ENCODE measurements at places on chromosomes 2 and 18.

- no peak for DNase-seq
Observed at GRCh38 chr2:233250985-233251305, 528 bp upstream of the ATG16L1 start.

DNA sequence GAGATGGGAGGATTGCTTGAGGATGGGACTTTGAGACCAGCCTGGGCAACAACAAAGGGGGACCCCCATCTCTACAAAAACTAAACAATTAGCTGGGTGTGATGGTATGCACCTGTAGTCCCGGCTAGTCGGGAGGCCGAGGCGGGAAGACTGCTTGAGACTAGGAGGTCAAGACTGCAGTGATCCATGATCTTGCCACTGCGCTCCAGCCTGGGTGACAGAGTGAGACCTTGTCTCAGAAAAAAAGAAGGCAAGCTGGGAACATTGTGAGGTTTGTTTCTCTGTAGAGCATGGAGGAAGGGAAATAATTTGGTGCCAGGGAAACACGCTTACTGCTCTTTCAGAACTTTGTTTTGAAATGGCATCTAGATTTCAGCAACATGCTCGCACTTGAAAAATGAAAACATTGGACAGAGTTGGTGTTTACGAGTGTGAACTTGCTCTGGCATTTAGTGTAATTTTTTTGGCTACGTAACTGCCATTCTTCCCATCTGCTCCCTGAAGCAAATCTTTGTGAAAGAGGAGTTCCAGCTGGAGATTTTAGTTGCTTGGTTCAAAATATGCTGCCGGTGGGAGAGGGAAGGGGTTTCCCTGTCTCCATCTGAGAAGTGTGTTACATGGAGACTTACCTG lies 125.6 kb upstream of the DLX2 start:
- DNase-seq, result no peak

GRCh38 chr18:8235894-8236293 lies 373.3 kb upstream of the RAB12 start:
- no peak for DNase-seq

GRCh38 chr2:42238644-42239288 lies 69.6 kb downstream of the EML4 start:
- no peak for DNase-seq

- DNase-seq, result peak; percentile 18
Observed at GRCh38 chr18:34991152-34991551, 50.1 kb upstream of the MAPRE2 start.

GRCh38 chr2:239462671-239463506 lies 62.1 kb upstream of the HDAC4 start:
- no peak for DNase-seq

DNA sequence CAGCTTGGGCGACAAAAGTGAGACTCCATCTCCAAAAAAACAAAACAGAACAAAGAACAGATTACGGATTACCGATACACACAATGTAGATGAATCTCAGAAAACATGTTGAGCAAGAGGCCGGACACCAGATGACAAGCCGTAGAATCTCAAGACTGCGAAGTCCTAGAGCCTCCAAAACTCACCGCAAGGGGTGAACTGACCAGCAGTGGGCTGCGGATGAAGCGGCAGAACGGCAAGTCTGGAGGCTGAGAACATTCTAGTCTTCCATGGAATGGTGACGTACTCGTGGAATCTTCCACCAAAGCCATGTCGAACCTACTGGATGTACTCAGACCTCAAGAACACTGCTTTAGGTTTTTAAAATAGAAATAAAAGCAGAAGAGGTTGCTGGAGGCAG lies 198.8 kb downstream of the NDUFA10 start:
- no peak for DNase-seq

DNA sequence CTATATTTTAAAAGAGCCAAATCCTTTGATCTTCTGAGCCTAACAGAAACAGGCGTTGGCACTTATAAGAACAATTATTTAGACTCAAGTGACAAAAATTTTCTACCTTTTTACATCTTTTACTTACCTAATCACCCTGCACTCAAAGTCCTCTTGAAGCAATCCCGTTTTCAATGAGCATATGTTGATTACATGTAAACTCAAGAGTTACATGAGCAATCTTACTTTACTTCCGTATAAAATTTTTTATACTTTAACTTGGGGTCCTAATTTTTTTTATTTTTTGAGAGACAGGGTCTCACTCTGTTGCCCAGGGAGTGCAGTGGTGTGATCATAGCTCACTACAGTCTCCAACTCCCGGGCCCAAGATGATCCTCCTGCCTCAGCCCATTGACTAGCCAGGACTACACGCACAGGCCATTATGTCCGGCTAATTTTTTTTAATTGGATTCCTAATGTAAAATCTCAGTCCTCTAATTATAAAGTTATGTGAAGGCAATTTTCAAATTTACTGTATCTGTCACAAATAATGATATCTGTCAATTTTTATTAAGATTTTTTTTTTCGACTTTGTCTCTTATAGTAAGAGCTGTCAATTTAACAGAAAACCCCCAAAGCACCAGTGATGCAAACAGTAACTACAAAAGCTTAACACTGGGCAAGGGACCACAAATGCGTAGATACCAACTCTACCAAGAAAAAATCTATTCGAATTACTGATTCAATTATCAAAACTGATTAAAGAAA lies 19.1 kb upstream of the STPG4 start:
- DNase-seq, result no peak

DNA sequence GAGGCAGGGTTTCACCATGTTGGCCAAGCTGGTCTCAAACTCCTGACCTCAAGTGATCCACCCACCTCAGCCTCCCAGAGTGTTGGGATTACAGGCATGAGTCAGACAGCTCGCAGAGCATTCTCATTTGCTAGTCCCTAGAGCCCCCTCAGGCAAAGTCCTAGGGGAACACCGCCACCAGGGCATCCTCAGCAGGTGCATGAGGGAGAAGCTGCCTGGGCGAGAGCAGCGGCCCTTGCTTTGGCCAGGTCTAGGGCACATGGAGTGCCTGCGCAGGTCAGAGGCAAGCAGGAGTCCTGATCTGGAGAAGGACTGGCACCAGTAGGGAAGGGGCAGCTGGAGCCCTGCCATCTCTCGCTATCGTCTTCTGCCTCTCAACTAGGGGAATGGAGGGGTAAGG lies 32.4 kb downstream of the NGEF start:
- DNase-seq, result no peak

DNA sequence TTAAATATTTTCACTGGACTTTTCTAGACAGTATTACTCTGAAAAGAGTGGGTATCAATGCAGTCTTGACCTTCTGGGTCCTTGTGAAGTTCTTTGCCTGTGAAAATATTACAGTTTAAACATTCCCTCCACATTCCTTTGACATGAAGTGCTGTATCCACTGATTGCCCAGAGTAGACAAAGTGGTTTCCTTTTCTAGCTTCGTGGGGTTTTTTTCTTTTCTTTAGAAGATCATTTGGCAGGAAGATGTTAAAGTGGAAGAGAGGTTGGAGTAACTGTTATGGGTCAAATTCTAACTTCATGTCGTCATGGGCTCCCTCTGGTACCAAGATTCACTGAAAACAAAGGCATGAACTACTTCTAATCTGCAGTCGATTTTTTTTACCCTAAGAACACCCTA lies 496.9 kb downstream of the EPHA4 start:
- no peak for DNase-seq

DNA sequence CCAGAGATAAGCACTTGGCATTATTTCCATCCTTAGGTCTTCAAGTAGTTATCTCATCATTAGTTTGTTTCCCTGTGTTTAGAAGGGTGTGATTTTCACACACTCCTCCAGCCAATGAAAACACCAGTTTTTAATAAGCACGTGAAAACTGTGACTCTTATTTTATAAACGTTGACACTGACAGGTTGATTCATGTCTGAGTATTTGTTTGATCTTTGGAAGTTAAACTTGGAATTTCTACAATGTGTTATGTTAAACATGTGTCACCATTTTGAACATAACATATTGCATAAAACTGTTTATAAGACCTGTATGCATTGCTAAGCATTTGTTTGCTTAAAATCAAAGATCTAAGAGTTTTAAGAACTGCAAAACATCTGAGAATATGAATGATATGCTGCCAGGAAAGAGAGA lies 27.6 kb downstream of the SLC40A1 start:
- no peak for DNase-seq

DNA sequence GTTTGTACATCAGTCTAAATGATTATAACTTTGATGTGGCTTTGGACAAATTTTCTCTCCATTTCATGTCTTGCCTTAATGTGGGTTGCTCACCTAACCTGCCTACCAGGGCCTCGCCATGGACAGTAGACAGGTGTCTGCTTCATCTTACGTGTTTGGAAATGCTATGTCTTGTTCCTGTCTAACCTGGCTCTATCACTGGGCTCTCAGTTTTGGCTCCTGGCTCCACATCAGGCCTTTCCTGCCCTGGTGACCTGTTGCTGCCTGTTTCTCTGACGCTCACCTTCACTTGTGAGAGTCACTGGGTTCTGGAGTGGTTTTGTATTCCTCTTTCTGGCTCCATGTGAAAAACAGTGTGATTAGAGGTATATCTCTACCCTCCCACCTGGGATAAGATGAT lies 65.9 kb downstream of the PHLPP1 start:
- DNase-seq, result no peak

DNA sequence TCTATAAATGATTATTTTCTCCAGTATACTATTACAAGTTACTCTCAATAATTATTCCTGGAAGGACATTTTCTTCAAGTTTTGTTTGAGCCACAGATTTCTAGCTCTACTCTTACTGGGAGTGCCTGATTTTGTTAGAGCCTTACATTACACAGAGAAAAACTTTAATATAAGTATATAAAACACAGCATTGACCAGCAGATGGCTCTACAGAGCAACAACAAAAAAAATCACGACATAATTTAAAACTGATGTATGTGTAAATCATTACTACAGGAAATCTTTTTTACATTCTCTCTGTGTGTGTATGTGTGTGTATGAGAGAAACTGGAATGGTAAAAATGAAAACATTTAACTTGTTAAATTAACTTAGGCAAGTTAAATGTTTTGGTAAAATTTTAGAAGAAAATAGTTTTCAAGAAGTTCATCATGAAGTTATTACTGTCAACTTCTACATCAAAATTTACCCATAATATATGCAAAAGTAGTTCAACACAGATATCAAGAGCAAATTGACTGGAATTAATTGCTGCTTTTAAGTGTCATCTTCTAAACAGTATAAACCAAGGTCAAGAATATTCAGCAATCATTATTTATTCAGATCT lies 103.3 kb downstream of the MDH1 start:
- peak; percentile 10 for DNase-seq

- DNase-seq, result no peak
Observed at GRCh38 chr18:32446780-32447179, 23.9 kb downstream of the GAREM1 start.

DNA sequence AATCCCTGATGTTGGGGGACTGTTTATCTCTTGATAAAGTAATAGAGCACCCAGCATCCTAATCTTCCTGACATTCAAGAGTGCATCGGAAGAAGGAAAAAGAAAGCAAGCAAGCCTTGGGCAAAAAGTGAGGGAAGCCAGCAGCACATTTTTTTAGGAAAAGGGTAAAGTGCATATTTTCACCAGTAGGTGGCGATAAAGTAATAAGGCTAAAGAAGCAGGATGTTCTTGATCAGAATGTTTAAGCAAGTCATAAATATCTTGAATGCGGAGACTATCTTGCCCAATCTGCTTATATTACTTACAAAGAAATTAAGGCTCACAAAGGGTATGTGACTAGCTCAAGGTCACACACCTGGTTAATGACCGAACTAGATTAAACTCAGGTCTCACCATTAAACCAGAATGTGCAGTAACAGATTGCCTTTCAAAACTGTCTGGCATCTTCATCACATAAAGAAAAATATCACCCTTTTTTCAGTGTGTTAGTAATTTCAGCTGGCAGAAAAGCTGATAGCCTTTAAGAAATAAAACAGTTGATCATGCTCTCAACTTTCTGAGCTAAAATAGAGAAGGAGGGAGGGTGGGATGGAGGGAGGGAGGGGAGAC lies 83.8 kb downstream of the VIT start:
- peak; percentile 64 for DNase-seq

DNA sequence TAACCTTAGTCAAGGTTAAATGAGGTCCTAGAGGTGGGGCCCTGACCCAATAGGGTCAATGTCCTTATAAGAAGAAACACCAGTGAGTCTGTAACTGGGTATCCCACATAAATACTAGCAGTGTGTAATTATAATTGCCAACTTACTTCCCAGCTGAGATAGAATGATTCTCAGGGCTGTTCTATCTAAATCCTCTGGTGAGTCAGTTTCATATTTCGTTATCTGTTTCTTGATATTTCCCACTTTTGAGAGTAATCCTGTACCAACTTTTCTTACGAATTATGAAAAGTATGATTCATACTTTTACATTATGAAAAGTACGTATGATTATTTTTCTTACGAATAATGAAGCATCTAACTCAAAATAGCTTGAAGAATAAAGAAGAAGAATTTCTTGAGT lies 546.8 kb upstream of the NETO1 start:
- DNase-seq, result no peak

DNA sequence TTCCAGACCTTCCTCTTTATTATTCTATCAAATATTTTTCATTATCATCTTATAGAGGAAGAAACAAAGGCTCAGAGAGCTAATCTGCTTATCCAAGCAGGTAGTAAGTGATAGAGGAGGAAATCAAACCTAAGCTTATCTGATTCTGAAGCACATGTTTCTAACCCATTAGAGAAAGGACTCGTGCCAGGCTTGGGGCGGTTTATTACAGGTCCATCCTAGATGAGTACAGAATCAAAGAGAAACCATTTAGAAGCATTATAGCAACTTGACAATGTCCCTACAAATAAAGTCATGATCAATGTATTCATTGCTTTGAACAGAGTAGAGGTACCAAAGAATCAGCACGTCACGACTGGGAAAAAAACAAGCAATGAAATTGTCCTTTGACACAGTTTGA lies 303.0 kb downstream of the CYRIA start:
- no peak for DNase-seq

DNA sequence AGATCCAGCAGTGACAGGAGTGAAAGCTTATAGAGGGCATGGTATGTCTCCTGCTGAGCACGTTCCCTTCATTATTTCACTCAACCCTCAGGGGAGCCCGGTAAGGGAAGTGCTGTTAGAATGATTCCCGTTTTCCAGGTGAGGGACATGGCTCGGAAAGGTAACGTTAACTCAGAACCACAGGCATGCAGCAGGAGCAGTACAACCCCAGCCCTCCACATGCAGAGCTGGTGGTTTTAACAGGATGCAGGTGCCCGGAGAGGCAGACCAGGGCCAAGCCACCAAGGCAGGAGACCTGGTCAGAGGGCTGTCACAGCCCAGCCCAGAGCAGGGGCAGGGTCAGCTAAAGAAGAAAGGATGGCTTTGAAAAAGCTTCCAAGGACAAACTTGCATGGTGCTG lies 268.5 kb downstream of the SH3BP4 start:
- DNase-seq, result no peak

GRCh38 chr18:26993568-26993967 lies 128.1 kb upstream of the AQP4 start:
- no peak for DNase-seq

Data from putamen (tissue), 1 donor.